D341Med (cell line): ENCODE measurements at places on chromosomes 7 and 10.

DNA sequence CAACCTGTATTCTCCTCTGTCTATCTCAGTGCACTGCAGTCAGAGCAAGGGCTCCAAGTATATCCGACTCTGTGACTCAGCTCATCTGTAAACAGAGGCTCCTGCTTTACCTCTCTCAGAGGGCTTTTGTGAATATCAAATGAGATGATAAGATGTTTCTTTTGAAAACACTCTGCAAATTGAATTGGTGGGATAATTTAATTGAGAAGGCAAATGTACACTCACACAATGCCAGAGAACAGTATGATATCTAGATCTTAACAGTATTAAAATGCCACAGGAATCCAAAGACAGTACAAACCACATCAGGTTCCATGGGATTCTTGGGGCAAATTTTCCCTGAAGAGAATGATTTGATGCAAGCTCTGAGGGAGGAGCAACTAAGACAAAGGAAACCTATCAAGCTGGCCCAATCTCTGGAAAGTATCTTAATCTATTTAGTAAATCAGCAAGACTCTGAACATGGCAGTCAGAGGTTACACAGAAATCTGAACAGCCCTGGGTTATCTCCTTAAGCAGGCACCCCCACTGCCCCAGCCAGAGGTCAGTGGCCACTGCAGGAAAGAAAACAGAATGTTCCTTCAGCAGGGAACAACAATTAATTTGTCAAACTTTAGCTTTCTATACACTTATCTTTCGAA, 45.9 kb downstream of the DOCK4 start:
- DNase-seq: no peak

- no peak for DNase-seq
These were observed 21.4 kb upstream of the UNC5B start for GRCh38 chr10:71191019-71191418.

DNA sequence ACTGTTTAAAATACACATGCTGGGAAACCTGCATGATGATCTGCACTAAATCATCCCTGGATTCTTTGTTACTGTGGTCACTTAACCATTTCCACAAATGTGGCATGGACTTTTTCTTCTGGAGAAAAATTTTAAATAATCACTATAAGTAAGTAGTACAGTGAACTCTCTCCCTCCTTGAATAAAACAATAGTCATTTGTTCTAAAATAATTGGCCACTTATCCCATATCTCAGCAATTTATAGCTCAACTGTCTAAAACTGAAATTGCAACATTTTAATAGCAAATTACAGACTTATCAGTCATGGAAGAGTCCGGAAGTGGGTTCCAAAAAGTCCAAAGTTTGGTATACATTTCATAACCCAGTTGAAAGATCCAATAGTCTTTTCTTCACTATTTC, 90.9 kb downstream of the MTERF1 start:
- no peak for DNase-seq

- no peak for DNase-seq
These were observed 9.1 kb upstream of the CXCL12 start for GRCh38 chr10:44393834-44394547.

GRCh38 chr7:106031300-106032035, 68.4 kb downstream of the CDHR3 start:
- no peak for DNase-seq

DNA sequence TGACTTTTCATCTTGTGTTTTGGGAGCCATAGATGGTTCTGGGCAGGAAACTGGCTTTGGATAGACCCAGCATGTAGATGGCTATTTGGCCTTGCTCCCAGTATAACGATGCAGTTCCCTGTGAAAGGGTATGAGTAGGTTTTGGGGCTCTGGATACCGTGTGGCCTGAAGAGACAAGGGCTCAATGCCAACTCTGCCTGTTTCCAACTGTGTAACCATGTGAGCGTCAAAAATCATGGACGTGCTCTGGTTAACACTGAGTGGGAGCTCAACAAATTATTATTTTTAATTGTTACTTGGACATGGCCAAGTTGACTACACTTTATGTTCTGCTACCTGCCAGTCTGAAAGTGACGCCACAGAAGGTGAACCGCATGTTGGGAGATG, 41.8 kb downstream of the EGFR start:
- DNase-seq: no peak

DNA sequence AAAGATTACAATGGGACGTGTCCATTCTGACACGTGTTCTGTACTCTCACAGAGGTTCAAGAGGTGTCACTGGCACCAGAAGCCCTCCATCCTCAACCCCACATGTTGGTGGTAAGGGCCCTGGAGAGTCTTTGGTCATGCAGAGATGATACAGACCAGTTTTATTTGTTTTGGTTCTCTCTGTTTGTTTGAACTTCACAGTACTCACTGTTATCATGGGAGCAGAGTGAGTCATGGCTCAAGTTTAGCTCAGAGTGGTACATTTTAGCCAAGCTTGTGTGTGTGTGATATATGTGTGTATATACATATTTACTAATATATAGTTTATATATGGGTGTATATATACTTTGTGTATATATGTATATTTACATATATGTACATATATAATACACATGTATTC, 935.6 kb downstream of the GRID1 start:
- no peak for DNase-seq

- DNase-seq: no peak
These were observed 545.3 kb downstream of the PTPRN2 start for GRCh38 chr7:158042156-158042880.

- DNase-seq: no peak
These were observed 398.8 kb upstream of the NFE2L3 start for GRCh38 chr7:25752967-25753791.

GRCh38 chr10:12847361-12847975, 154.0 kb downstream of the CCDC3 start:
- no peak for DNase-seq

DNA sequence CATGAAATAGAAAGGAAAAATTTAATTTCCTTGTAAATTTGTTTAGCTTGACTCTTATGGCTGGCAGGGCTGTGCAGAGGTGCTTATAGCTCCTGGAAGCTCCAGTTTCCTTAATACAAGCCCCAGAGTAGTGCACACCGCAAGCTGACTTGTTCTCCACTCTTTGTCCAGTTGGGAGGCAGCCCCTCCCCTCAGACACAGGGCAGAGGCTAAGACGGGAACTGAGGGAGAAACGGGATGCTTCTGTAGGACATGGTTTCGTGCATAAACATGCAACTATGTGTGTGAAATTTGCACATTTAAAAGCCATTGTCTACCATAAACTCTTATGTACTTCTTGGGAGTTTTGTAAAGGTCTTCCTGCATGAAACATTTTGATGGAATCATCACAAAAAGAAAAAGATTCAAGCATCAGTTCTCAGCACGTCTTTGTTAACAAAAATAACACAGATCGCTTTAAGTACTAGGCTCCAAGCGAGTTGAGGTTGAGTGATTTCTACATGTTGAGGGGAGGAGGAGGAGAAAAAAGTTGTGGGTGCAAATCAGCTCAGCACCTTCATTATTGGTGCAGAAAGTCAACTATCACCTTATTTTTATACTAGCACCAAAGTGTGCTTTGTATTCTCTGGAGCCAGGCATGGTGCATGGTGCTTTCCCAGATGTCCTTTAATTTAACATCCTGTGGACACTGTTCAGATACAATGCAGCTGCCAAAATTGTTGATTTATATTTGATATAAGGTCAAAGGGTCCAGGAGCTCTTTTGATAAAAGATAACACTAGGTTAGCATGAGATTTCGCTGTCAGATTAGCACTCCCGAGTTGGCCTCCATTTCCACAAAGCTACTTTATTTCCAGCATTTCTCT, 124.5 kb downstream of the CHN2 start:
- DNase-seq: no peak

- no peak for DNase-seq
These were observed 26.3 kb downstream of the GPR141 start for GRCh38 chr7:37709631-37710509.

- peak; percentile 3 for DNase-seq
These were observed 27.9 kb downstream of the CDH23 start for GRCh38 chr10:71424496-71425194.

DNA sequence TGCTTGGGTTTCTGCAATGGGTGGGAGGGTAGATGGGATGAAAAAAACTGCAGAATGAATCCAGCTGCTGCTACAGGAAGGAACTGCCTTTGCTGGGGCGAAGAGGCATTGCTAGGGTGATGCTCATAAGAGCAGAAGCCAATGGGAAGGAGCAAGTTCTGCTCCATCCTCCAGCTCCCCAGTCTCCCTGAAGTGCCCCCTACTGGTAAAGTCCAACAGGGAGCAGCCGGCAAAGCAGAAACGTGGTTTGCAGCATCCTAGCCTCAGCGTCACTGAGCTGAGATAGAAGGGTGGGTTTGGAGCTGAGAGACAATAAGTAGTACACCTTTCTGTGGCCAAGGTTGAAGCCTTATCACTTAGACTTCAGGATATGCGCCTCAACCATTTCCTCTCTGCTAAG, 220.5 kb downstream of the CCSER2 start:
- DNase-seq: no peak

- no peak for DNase-seq
These were observed 84.5 kb upstream of the WNT16 start for GRCh38 chr7:121244120-121244870.

- DNase-seq: no peak
These were observed 86.6 kb upstream of the PDK4 start for GRCh38 chr7:95682913-95683312.

DNA sequence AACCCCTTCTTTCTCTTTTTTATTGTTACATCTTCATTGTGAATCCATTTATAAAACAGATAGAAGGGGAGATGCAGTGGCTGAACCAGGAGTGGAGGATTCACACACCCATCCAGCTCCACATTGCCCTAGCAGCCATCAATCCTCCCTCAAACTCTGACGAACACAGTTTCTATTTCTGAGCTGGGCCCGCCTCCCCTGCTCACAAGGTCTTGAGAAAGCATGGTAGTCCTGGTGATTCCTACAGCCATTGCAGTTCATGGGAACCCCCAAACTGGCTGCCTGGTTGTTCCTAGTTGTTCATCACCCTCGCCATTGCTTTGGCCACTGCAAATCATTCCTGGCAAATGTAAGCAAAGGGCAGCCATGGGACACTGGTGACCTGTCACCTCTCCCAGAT, 258.5 kb upstream of the AOAH start:
- DNase-seq: no peak

- DNase-seq: no peak
These were observed 324 bp upstream of the TET1 start for GRCh38 chr10:68559841-68560185.

DNA sequence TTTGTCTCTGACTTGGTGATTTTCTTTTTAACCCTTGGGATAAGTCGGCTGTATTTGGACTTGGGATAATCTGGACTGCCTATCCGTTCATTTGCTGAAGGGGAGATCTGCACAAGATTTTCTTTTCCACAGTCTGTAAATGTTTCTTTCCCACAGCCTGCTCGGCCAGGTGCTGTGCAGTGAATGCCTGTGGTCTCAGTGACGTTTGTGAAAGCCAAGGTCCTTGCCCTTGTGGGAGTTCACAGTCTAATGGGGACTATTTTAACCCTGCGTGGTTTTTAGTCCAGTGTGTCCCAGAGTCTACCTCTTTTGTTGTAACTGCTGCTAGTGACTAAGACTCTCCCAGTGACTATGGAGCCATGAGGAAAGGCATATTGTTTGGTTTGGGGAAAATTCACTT, 8.9 kb downstream of the PNLIP start:
- DNase-seq: no peak

DNA sequence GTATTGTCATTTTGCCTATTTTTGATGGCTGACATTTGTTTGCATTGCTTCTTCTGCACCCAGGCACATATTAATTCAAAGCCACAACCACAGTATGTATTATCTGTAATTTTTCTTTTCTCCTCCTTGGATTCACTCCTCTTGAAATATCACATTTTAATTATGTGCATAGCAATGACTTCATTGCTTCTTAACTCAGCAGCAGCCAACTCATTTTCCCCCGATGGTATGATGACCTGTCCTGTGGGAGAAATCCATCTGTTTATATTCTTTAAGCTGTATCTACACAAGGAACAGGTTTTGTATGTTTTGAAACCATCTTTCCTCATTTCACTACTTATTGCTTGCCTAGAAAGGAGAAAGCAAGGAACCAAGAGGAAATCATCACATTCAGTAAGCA, 588.8 kb downstream of the INHBA start:
- DNase-seq: no peak

- no peak for DNase-seq
These were observed 43.2 kb downstream of the CHST3 start for GRCh38 chr10:72007246-72007892.

DNA sequence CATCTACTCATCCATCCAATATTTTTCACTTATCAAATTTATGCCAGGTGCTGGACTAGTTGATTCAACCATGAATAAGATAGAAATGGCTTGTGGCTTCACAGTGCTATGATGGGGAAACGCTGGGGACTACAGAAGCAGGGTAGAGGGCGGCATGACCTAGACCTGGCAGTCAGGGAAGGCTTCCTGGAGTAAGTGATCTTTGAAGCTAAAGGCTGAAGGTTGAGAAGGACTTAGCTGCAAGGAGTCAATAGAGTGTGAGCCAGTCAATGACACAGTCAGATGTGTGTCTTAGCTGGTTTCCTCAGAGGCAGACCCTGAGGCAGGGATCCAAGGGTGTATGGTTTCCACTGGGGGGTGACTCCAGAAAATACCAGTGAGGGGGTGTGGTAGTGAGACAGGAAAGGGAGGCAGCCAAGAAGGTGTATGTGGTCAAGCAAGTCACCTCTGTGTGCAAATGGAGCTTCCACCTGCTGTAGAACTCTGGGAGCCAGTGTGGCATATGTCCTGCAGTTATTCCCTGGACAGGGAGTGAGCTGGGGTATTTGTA, 10.3 kb downstream of the PRF1 start:
- no peak for DNase-seq

GRCh38 chr10:98659951-98660350, 213.2 kb upstream of the HPS1 start:
- DNase-seq: no peak

DNA sequence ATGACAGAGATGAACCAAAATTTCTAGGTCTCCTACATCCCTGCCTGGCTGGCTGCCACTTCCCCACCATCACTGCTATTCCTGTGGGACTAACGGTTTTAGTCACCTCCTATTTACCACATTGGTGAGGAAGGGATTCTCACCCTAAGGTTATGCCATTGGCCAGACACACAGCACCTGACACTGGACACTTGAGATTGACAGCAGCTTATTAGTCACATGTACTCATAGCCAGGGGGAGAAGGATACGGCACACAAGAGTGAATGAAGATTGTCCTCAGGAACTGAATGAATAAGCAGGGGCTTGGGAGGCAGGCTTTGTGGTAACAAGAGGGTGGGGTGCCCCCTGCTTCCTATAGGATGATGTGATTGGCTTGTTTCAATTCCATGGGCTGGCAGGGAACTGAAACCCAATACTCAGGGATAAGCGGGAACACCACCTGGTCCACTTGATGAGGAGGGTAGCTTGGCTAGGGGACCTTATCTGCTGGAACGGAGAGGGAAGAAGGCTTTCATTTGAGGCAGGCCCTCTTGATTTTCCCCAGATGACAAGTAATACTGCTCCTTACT, 99.0 kb downstream of the SPAG6 start:
- DNase-seq: no peak
